AG10803 (cell line): ENCODE measurements at places on chromosomes 16 and 17.

DNA sequence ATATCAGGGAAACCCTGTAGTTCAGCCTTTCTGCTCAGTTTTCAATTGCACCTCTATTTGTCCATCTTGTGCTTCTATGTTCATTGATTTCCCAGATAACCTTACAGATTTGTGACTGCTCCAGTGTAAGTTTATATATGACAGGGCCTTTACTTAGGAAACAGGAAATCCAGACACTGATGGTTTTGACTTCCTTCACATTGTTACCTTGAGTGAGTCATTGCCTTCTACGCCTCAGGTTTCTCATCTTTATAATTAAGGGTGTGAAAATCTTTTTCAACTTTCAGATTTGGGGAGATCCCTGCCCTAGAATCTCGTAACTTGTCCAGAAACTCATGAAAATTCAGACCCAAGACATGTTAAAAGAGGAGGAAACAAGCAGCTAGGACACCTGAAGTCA is 342.4 kb upstream of the TBX2 start:
- DNase-seq, result no peak

DNA sequence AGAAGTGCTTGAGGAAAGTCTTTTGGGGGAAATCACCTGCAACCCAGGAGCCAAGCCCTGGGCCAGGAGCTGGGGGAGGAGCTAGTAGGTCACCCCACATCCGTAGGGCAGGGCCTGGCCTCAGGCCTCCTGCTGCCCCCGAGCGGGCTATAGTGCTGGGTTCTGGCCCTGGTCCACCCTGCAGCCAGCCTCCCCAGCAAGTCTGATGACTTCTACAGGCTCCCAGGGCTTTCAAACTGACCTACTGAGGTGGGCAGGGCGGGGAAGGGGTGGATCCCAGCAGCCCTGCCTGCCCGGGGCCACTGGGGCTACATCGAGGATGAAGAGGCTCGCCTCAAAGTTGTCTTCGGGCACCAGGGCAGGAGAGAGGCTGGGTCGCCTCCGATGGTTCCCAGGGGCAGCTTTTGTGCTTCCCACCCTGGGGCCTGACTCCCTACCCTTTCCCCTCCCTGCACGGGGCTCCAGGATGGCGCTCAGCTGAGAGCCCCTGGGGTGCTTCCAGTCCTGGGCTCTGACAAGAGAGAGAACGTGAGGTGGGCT is 5.0 kb downstream of the CENPX start:
- no peak for DNase-seq

DNA sequence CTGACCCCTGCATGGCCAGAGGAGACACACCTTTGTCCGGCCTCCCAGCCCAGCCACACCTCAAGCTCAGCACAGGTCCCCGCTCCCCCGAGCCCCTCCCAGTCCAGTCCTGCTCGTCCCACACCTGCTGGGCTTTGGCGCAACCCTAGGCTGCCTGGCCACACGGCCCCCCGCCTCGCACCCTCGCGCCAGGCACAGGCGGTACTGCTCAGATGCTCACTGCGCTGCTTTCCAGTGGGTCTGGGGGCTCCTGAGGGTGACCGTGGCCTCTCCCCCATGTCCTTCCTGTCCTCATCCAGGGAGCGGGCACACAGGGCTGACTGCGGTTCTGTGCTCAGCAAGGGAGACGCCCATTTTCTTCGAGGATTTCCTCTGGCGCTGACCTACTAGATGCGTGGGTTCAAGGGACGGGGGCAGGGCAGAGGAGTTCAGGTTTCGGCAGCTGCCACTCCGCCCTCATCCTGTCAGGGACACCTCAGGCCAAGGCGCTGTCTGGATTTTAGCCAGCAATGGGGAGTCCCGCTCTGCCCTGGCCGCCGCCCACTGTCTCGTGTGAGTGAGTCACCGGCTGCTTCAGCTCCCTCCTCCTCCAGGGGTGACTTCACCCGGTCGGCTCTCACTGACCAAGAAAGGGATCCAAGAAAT is 118.0 kb upstream of the ZNF469 start:
- peak; percentile 85 for DNase-seq

DNA sequence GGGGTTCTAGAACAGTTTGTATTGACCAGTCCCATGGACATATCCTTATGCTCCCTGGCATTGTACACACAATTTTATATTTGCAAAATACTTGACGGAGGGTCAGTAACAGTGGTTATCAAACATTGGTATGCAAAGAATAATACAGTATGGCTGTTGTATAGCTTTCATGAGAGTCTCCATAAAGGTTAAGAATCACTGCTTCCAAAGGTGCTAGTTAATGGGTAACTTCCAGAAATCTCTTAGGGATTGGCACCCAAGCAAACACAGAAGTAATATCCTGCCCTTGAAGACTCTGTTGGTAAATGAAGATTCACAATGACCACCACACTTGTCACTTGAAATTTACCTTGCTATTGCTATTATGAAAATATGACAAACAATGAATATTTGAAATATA is 239.2 kb downstream of the ZFHX3 start:
- DNase-seq, result no peak

DNA sequence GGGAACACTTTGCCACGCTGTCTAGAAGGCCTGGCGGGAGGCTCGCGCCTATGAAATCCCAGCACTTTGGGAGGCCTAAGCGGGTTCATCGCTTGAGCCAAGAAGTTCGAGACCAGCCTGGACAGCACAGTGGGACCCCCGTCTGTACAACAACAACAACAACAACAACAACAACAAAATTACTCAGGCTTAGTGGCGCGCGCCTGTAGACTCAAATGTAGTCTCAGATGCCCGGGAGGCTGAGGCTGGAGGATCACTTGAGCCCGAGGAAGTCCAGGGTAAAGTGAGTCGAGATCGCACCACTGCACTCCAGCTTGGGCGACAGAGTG is 297 bp upstream of the SLFN13 start:
- DNase-seq, result no peak

GRCh38 chr16:15876503-15876902 is 11.9 kb downstream of the CEP20 start:
- DNase-seq, result no peak

DNA sequence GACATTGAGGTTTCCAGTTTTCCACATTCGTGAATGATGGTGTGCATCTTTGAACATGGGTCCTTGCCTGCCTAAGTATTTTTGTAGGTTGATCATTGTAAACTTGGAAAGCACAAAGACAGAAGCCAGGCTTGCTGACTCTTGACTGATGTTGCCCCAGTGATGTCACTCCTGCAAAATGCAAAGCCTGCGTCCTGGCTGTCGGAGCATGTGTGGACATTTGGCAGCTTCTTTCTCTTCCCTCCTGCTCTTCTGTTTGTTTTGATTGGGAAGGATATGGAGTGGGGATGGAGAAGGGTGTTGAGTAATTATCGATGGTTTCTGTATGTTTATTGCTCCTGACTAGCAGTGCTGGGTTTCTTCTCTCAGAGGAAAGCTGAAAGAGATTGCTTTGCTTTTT is 3.2 kb downstream of the NDE1 start:
- DNase-seq, result peak; percentile 87

- DNase-seq, result no peak
These were observed 258.6 kb downstream of the SNX29 start for GRCh38 chr16:12235110-12235509.

DNA sequence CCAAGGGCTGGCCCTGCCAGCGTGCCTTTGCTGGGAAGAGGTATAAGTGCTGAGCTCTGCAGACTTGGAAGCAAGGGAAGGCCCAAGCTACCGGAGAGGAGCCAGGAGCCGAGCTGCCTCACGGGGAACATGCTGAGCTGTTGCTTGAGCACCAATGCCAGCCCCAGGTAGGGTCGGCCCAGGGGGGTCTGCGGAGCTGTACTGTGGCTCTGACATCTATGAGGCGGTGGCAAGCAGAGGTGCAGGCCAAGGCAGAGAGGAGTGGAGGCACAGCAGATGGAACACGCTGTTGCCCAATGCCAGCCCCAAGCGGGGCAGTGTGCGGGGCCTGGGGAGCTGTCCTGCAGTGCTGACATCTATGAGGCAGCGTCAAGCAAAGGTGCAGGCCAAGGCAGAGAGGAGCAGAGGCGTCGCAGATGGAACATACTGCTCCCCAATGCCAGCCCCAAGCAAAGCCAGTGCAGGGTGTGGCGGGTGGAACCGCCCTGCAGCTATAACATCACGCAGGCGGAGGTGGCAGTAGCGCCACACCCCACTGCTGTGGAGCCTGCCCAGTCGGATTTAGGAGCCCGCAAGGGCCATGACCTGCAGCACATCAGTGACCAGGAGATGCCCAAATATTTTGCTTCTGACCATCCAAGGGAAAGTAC is 10.0 kb downstream of the GGA2 start:
- no peak for DNase-seq

DNA sequence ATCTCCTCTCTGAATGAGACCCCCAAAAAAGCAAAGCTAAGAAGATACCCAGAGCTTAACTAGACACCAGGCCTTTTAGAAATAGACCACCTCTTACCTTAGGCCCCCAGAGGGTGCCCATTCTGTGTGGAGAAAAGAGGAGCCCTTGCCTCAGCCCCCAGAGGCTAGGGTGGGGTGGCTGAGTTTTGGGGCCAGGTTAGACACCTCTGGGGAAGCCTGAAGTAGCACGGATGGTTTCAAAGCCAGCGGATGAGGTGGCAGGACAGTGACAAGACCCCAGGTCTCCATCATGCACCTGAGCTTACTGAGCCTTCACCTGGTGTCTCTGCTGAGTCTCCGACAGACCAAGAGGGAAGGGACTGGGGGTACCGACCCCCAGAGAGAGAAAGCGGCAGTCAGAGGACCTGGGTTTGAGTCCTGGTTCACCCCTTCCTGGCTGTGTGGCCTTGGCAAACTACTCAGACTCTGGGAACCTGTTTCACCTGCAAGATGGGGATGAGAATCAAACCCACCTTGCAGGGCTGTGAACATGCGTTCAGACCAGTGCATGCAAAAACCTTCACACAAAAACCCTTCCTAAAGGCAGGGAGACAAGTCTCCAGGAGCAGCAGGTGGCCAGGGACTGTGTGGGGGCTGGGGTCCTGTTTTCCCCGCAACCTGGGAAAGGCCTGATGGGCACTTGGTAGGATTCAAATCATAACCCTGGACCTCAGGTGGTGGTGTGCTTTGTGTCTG is 7.7 kb downstream of the SCGB1C2 start:
- DNase-seq, result no peak

DNA sequence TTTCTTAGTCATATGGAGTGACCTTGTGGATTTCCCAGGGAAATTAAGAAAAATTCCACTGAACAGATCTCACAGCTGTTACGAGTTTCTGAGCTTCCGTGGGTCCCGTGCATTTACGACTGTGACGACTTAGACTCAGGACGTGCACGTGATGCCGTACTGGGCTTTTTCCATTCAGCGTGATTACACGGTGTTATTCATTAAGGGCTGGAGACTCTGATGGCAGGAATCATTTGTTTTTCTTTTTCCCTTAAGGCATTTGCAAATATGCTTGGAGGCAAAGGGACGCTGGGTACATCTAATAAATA is 57.2 kb downstream of the TBC1D16 start:
- peak; percentile 42 for DNase-seq

GRCh38 chr17:78241277-78242023 is 10.0 kb downstream of the TMEM235 start:
- peak; percentile 54 for DNase-seq

- DNase-seq, result no peak
These were observed 201.6 kb downstream of the HS3ST4 start for GRCh38 chr16:25893332-25893731.
